ENCODE measurements at places on chromosomes 6 and 20.

GRCh38 chr6:40999569-40999968 lies 39.5 kb downstream of the UNC5CL start:
- peak; percentile 4 for DNase-seq

DNA sequence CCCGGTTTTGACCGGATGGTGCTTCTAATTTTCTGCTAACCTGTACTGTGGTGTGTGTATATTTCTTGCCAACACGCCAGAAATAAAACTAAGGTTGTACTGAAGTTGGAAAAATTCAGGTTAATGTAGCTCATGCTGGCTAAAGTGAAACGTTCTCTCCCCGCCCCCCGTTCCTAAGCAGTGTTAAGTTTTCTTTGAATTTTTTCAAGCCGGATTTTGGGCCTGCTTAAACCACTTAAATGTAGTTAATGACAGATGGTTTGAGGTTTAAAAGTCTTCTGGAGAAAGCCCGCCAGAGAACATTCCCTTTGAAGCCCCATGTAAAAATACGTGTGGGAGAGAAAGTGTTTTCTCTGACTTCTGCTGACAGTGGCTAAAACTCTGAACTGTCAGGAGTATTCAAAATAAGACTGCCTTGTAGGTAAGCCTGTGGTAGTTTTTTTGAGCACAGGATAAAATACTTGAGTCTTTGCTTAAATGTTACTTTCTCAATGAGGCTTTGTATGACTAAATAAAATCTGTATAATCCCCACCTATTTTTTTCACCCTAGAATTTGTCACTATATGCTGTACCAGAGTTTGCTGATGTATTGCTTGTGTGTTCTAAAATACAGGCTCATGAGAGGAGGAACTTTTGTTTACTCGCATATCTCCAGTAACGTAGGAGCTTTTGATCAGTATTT lies 101.3 kb downstream of the OR2B2 start:
- DNase-seq: peak; percentile 26

- DNase-seq: no peak
Measured at GRCh38 chr6:142966294-142966693, 21.3 kb upstream of the HIVEP2 start.

GRCh38 chr6:74889635-74890034 lies 316.2 kb downstream of the COL12A1 start:
- no peak for DNase-seq

DNA sequence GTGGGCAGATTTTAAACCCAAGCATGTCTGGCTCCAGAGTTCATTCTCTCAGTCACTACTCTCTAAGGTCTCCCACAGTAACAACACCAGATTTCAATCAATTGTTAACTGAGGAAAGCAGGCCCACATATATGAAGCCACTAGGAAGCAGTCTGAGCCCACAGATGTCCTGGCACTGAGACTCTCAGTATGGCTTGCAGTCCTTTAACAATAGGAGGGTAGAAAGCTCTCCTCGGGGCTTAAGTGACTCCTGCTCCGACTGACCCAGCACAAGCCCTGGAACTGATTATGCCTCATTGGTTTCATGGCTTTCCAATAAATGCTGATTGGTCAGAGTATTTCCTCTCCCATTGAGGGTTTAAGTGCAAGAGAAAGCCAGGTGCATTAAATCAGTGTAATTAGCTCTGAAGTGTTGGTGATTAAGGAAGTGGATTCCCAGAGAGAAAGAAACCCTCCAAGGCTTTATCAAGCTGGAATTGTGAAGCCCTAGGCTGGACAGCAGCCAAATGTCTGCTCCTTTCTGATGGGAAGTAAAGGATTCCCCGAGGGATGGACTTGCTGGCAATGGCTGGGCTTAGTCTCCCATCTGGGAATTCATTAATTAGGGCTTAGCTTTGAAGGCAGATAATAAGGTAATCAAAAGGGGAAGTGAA lies 76.6 kb upstream of the PROKR2 start:
- no peak for DNase-seq

DNA sequence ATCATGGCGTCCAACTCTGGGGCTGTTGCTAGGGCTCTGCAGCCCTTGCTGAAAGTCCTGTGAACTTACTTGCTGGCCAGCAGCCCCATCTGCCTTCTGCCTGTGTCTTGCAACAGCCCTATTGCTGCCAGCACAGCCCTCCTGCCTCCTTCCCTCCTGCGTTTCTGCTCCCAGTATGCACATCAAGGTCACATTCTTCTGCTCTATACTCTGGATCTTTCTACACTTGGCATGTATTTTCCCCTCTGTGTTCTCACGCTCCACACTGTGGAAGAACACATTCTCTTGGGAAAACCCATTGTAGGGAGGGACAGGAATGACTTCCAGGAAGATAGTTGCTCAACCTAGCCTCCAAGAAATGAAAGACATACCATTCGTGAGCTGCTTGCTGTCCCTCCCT lies 80.9 kb upstream of the PHACTR2 start:
- DNase-seq: no peak
